OCI-M1 (cell line): ENCODE measurements at places on chromosomes 6 and 20.

DNA sequence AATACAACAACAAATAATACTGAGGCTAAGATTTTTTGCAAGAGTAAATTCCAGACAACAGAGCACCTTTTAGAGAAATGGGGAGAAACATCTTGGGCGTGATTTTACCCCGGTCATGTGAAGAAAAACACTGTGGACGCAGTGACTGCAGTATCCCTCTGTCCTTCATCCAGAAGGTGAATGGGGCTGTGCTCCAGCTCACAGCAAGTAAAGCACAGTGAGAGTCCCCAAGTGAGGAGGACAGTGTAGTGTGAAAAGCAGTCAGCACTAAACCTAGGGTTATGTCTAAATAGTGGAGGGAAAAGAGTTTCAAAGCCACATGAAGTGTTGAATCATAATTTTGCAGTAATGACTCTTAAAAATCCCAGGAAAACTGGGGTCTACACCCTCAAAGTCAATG lies 338.4 kb downstream of the PACRG start:
- no peak for DNase-seq

- DNase-seq: peak; percentile 73
Measured at GRCh38 chr6:99241905-99242534, 107.5 kb downstream of the FAXC start.

- DNase-seq: no peak
Measured at GRCh38 chr20:11120431-11120830, 446.6 kb upstream of the JAG1 start.

DNA sequence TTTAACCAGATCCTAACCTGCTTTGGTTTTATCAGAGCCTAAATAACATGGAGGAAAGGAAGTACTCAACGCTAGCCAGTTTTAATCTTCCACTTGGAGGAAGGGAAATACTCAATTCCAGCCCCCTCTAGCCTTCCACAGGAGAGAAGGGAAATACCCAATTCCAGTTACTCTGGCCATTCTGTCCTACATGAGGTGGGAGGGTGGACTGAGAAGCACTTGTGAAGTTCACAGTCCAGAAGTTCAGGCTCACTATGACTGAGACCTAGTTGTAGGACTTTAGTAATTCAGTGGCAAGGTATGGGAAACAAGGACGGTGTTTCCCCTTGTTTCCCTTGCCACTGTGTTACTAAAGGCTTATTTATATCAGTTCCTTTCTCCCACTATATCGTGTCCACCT lies 672.0 kb downstream of the RFPL4B start:
- DNase-seq: no peak

DNA sequence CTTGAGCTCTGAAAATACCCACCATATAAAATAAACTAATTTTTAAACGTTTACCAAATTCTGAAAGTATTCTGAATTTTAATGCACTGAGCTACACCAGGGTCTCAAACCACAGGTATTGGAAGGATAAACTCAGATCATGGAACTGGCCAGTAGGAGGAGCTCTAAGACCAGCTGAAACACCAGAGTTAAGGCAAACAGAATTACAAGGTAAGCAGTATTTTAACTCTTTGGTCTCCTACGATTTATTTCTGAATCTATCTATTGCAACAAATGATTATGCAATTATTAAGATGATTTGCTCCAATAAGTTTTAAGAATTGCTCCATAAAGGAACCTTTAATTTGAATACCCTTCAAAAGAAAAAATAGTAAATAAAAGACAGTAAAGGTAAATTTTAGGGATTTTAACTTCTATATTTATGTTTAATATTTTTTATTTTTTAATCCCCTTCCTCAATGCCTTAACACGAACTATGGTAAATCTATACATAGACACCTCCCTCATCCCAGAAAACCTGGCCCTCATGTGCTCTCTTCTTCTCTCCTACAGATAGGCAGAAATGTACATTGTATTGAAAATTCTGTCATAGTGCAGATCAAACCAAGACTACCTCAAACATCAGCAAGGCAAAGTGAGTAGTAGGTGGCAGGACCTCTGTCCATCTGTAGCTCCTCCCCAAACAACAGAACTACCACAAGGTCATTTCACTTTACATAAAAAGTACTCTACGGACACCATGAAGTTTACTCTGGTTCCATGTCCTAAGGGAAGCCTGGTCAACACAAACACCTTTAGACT lies 58.4 kb downstream of the SMLR1 start:
- peak; percentile 92 for DNase-seq

DNA sequence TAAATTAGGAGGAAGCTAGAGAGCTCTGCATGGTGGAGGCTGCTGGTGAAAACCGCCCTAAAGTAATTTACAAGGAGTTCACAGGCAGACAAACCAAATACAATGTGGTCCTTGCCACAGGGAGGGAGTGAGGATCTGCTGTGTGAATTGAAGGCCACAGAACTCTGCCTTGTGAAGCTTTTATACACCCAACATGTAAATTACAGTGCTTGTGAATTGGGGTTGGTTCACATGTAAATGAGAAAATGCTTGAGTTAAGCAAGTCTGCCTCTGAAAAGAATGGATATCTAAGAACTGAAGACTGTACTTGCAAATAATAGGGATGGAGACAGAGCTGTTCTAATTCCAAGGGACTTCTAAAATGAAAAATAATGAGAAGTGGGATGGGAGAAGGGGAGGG lies 194.2 kb downstream of the SLC35F1 start:
- DNase-seq: no peak

DNA sequence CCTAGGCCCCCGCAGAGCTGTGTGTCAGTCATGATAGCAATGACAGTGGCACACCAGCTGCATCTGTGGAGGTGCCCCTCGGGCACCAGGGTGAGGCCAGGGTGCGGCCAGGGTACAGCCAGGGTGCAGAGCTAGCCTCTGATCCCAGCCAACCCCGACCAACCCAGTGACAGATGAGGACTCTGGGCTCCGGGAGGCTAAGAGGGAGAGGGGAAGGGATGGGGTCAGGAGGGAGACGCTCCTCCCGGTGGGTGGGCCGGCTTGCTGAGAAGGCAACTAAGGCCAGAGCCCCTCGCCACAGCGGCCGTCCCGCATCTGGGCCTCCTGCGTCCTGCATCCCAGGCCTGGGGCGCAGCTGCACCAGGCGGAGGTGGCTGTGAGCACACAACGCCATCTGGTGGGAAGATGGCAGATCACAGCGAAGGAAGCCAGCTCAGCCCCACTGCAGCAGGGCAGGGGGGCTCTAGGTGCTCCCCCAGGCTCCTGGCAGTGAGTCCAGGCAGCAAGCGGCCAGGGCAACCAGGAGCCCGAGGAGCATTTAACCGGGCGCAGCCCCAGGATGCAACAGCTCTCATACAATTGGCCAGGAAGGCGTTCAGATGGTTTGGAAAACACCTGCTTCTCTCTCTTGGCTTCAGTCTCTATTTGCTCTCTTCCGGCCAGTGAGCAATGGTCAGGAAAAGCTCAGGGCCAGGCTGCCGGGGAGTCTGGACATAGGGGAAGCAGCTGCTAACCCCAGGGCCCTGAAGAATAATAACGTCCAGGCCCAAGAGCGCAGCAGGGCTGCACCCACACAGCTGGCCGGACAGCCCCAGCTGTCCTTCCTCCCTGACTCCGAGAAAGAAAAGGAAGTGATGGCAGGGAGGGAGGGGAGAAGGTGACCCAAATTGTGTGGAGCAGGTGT lies 169.4 kb downstream of the TAF4 start:
- DNase-seq: peak; percentile 60

DNA sequence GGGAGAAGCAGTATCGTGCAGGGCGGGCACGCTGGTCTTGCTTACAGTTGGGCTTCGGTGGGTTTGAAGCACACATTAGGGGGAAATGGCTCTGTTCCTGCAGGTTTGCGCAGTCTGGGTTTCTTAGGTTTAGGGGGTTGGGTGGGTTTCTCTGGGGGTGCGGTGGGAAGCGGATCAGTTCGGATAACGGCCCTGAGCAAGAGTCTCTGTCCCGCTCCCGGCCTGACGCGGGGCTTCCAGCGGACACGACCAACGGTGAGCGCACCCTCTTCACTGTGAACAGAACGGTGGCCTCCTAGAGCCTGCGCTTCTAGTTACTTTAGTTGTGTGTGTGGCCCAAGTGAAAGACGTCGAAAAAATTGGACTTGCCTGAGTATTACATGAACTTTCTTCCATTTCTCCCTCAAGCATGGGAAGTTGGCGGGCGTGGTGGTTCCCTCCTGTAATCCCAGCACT lies 635 bp upstream of the ELOVL2 start:
- DNase-seq: no peak

GRCh38 chr6:156555116-156555515 lies 222.1 kb upstream of the ARID1B start:
- no peak for DNase-seq

DNA sequence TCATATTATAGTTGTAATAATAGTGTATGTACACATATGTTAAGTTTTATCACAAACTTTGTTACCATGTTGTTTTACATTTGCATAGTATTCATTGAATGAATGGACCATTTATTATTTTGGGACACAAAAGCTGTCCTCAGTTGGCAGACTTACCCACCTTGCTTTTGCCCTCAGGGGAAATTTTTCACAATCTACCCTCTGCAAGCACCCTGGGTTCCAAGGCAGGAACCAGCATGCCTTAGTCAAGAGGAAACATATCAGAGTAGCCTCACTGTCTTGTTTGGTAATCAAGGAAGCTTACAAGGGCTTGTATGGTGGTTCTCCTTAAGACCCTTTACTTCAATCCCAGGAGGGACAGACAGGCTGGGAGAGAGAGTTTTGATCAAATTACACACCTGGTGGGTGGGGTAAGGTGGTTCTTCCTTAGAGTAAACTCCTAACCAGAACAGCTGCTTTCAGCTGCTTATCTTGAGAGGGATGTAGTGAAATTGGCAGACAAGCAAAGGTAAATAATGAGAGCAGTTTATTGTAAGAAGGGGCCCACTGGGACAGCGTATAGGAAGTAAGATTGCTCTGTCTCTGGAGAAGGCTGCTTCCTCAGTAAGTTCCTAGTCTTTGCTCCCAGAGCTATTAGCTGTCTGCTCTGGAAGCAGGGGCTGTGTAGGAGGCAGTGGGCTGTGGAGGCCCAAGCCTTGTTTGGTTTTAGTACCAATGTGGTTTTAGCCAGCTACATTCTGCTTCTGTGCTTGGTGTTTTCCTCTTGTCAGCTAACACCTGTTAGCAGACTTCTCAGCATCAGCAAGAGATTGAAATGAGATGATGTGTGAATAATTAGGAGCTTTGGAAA lies 31.1 kb downstream of the BRPF3 start:
- DNase-seq: no peak

- DNase-seq: no peak
Measured at GRCh38 chr6:165967810-165968407, 199.7 kb downstream of the TBXT start.

GRCh38 chr20:49219924-49220831 lies 962 bp downstream of the DDX27 start:
- DNase-seq: no peak

DNA sequence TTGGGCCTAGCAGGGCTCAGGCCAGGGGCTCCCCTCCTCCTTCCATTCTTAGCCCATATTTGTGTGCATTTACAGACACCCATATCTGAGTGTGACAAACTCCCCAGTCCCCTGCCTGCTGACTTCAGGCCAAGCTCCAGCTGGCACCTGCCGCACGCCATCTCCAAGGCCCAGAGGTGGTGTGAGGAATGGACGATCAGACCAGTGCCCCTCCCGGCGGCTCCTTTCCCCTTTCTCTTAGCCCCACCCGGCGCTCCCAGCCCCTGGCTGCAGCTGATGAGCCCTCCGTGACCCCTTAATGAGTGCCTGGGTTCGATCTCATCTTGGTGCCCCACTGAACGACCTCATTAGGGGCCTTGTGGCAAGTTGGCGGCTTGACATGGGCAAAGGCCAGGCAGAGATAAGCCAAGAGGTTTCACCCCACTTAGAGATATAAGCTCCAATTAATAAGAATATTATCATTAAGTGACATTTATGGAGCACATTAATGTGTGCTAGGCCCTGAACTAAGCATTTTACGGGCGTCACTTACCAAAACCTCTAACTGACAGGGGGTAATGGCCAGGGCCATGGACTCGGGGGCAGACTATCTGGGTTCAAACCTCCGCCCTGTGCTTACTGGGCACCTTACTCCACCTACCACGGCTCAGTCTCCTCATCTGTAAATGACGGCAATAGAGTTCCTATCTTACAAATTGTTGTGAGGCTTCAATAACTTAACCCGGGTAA lies 17.5 kb downstream of the ADA start:
- DNase-seq: no peak

GRCh38 chr6:150813319-150813992 lies 52.0 kb upstream of the MTHFD1L start:
- no peak for DNase-seq

DNA sequence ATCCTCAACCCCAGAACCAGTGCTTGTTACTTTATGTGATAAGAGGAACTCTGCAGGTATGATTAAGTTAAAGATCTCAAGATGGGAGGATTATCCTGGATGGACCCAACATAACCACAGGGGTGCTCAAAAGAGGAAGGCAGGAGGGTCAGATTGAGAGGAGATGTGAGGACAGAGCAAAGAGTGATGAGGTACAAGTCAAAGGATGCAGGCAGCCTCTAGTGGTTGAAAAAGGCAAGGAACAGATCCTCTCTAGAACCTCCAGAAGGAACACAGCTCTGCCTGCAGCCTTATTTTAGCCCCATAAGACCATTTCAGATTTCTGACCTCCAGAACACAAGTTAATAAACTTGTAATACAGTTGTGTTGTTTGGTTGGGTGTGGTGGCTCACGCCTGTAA lies 41.2 kb downstream of the PDSS2 start:
- peak; percentile 67 for DNase-seq

- DNase-seq: no peak
Measured at GRCh38 chr6:89566930-89567629, 71.5 kb downstream of the LYRM2 start.

DNA sequence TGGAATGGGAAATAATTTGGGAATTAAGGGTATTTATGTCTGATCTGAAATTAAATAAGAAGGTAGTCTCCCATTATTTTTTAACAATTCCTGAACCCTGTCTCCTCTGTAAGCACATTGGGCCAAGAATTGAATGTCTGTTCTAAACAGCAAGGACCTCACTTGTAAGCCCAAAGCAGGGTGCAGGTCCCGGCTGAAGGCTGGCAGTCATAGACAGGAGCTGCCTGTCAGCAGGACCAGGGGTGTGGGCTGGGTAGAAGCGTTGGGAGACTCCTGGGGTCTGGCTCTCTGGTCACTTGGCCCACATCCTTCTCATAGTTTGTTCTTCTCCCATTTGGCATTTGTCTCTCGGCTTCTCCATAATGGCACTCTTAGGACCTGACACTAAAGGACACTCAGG lies 75.6 kb downstream of the SNX9 start:
- DNase-seq: no peak

- peak; percentile 93 for DNase-seq
Measured at GRCh38 chr20:5788385-5788895, 38.2 kb downstream of the SHLD1 start.
